ENCODE measurements at places on chromosomes 2 and 18.
A peak's percentile ranks its signal among the peaks of the same experiment; 100 is the strongest.

- no peak for DNase-seq
Observed at GRCh38 chr2:216607277-216607560, 26.0 kb upstream of the IGFBP2 start.

DNA sequence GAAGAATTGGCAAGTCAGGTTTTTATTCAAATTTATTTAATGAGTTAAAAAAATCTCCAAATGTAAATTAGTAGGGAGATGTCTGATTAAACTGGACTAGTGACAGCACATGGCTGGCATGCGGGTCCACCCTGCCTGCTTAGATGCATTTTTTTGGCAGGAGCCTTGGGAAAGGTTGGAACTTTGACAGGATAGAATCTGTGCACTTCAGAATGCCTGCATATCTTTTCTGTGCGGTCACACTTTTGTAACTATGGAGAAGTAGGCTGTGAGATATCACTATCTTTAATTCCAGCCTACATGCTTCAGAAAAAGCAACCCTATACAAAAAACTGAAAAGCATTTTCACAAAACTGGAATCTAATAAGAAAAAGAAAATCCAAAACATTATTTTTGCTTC, 317.8 kb downstream of the MBD2 start:
- DNase-seq: peak; percentile 36

DNA sequence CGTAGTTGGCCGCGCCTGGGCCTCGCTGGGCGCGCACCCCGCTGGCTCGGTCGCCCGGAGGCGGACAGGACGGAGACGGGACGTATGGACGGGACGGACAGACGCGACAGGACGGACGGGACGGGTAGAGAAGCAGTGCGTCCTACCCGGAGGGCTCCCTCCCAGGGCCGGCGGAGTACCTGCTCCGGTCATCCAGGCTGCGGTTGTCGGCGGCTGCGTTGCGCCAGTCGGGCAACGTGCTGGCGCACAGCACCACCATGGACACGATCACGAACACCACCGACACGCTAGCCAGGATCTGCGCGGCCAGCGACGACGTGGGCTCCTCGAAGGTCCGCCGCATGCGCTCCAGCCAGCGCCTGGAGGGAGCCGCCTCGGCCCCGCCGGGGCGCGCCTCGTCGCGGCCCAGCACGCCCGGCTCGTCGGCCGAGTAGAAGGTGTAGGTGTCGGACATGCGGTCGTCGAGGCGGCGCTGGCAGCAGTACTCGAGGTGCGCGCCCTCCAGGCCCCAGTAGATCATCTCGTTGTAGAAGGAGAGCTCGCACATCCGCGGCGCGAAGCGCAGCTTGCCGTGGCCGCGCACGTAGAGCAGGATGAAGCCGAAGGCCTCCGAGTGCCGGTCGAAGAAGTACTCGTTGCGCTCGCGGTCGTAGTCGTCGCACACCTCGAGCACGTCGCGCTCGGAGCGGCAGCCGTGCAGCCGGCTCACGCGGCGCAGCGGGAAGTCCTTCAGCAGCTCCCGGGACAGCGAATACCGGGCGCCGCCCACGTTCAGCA, 903 bp downstream of the KCNG3 start:
- no peak for DNase-seq

- no peak for DNase-seq
Observed at GRCh38 chr2:206004004-206004693, 81.8 kb downstream of the INO80D start.

GRCh38 chr2:79235135-79235534, 75.6 kb upstream of the REG3A start:
- no peak for DNase-seq

GRCh38 chr2:164145093-164145987, 409.5 kb upstream of the FIGN start:
- peak; percentile 18 for DNase-seq

DNA sequence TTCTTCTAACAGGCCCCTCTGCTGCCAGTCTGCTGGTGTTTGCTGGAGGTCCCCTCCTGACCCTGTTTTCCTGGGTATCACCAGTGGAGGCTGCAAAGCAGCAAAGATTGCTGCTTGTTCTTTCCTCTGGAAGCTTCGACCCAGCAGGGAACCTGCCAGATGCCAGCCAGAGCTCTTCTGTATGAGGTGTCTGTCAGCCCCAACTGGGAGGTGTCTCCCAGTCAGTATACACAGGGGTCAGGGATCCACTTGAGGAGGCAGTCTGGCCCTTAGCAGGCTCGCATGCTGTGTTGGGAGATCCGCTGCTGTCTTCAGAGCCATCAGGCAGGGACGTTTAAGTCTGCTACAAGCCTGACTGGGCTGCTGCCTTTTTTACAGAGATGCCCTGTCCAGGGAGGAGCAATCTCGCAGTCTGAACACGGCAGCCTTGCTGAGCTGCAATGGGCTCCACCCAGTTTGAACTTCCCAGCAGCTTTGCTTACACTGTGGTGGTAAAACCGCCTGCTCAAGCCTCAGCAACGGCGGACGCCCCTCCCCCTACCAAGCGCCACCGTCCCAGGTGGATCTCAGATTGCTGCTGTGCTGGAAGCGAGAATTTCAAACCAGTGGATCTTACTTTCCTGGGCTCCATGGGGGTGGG, 29.9 kb downstream of the CHCHD5 start:
- DNase-seq: no peak

- DNase-seq: no peak
Observed at GRCh38 chr2:121659933-121660332, 10.7 kb upstream of the CLASP1 start.

GRCh38 chr2:241461693-241462677, 46.4 kb downstream of the STK25 start:
- DNase-seq: no peak

DNA sequence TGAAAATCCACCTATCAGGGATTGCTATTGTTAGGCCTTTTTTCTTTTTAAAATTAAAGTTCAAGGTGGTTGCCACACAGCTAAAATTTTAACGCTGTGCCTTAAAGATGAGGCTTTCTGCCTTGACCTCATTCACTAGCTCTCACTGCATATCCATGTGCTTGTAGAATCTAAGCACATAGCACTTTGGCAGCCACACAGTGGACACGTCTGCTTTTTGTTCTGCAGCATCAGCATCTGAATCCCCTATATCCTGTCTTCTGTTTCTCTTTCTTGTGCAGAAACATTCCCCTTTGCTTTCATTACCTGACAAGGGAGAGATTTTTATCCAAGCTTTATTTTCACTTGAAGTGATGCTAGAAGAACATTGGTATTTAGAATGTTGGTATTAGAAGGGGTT, 38.1 kb downstream of the RALB start:
- DNase-seq: no peak

GRCh38 chr2:101474731-101475384, at the start of gene RFX8:
Gene RFX8 (minus strand): TSS chr2:101475112. CDS start chr2:101466848, 8,264 bp downstream.
- DNase-seq: peak; percentile 97

DNA sequence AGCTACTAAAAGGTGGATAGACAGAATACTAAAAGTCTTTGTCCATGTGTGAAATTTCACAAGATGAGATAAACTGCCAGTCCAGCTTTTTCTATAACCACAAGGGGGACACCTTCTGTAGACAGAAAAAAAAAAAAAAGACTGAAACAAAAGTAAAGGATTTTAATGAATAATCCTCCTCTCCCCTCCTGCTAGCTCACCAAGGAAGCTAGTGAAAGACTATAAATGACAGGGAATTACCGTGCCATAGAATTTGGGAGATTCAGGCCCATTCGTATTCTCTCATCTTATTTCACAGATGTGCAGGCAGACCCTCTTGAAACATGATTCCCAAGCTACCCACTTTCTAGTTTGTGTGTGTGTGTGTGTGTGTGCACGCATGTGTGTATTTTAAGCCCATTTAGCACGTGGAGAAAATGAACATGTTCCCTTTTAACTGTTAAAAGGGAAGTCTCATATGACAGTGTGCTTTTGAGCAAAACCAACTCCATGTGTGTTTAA, 36.3 kb upstream of the SLC8A1 start:
- peak; percentile 66 for DNase-seq

DNA sequence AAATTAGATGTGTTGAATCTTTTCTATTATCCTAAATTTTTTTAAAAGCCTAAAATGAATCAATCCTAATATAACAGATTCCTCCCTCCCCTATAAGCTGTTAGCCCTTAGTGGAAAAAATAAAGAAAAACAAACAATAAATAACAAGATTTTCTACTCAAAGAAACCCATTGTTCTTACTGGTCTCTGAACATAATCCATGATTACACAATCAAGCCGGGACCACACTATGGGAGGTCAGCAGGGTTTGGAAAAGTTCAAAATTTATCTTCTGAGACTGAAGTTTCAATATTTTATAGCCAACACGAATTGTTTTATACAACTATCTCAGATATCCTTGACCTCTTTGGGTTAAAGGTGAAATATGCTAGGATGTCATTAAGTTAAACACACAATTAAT, 57.9 kb downstream of the DPP4 start:
- no peak for DNase-seq

- DNase-seq: peak; percentile 6
Observed at GRCh38 chr2:230905448-230906421, 19.3 kb downstream of the GPR55 start.

- no peak for DNase-seq
Observed at GRCh38 chr2:232537079-232537478, 2.4 kb upstream of the CHRNG start.

- no peak for DNase-seq
Observed at GRCh38 chr2:174333372-174334277, 1.1 kb upstream of the SP9 start.

GRCh38 chr2:8794923-8795825, 42.2 kb downstream of the KIDINS220 start:
- DNase-seq: peak; percentile 92

- no peak for DNase-seq
Observed at GRCh38 chr2:212528106-212528856, 10.3 kb downstream of the ERBB4 start.

DNA sequence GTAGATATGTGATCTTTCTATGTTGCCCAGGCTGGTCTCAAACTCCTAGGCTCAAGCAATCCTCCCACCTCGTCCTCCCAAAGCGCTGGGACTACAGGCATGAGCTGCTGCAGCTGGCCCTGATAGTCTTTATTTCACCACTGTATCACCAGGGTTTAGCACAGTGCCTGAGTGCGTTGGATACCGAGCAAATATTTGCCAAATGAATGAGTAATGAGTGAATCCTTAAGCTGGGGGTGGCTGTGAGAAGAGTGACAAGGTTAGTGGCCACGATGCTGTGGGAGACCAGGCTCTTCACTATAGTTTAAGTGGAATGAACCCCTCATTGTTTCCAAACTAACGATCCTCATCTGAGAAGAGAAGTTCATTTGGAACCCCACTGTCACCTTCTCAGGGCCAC, 60.8 kb upstream of the FAM136A start:
- DNase-seq: no peak
